Stimulated activated CD4-positive, alpha-beta T cell treated with anti-CD3 and anti-CD28 coated beads, Interleukin-4, amount 100 ng/mL, for 4 hours (primary cell): ENCODE measurements at places on chromosomes 5 and 9.

DNA sequence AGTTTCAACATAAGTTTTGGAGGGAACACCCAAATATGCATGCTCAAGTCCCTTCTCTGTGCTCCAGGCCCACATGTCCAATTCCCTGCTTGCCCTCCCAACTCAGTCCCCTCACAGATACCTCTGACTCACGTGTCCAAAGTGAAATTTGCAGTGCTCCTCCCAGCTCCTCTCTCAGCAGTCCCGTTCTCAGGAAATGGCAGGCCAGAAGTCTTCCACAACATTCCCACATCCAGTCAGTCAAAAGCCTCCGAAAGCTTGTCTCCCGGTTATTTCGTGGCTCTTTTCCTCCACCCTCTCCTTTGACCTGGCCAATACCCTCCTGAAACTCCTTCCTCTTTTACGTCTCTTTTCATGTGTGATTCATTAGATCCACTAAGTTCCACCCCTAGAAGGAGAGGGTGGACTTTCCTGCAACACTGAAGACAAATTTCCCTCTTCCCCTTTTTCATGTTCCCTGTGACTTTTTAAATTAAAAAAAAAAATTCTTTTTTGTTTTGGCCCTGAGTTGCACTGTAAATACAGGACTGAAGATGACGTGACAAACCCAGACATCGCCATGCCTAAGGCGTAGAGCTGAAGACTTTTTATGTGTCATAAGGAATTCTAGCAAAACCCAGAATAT lies 12.8 kb upstream of the MGAT1 start:
- no peak for DNase-seq

- no peak for DNase-seq
Observed at GRCh38 chr9:135671591-135672041, 8.5 kb downstream of the LCN9 start.

- no peak for DNase-seq
Observed at GRCh38 chr5:172389578-172390112, 64.7 kb downstream of the SH3PXD2B start.

DNA sequence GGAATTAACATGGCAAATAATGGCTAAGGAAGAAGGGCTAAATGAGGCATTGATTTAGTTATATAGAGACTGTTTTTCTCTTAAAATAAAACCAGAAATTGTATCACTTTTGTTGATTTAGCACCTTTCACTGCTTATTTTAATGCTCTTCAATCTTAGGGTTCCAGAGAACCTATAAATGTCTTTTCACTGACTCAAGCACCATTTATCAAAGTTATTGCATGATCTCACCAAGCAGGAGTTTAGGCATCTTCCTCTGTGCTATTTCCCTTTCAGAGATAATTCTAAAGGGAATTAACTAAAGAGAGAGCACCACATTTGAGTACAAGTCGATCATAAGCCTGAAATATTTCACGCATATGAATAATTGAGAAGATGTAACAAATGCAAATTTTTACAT lies 357.1 kb downstream of the CDH18 start:
- no peak for DNase-seq

DNA sequence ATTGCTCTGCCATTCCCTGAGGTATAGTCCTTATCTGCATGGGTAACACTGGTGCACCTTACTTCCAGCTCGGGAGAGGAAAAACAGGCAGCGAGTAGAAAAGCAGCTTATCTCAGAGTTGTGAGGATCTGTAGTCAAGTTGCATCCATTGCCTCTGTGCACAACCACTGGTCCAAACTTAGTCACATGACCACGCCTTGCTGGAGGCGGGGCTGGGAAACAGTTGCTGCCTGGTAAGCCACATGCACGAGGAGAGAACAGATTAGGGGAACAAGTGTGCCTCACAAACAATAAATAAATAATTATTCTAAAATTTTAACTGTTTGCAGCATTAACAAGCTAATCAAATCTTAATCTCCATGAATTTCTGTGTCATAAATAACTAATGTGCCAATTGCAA lies 18.6 kb downstream of the ZNF622 start:
- DNase-seq: no peak

DNA sequence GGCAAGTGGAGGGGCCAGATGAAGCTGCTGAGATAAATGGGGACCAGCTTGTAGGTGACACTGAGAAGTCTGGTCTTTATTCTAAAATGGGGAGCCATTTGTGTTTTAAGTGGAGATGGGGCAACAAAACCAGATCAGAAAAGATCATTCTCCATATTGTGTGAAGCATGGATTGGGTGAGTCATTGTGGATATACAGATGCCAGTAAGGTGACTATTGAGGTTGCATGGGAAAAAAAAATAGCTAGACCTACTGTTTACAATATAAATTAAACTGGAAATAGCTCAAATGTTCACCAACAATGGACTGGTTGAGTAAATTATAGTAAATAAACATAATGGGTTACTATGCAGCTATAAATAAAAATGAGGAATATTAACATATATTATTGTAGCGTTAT lies 5.4 kb upstream of the MAP1B start:
- no peak for DNase-seq

GRCh38 chr5:150054569-150054968 lies 31.8 kb downstream of the CSF1R start:
- DNase-seq: no peak
